ENCODE measurements at places on chromosomes 12 and 14.

DNA sequence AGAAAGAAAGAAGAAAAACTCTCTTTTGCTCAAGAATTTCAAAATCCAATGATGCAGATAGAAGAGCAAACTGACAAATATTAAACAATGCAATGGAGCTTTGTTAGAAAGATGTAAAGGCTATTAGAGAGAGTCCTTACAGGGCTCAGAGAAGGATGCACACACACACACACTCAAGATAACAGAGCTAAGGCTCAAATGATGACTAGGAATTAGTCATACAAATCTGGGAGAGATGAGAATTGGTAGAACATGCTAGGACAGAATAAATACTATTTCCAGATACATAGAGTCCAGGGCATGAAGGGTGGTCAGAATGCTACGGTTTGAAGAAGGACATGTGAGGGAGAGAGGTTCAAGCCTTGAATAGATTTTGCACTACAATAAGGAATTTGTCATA, 650.1 kb upstream of the MDGA2 start:
- no peak for DNase-seq

DNA sequence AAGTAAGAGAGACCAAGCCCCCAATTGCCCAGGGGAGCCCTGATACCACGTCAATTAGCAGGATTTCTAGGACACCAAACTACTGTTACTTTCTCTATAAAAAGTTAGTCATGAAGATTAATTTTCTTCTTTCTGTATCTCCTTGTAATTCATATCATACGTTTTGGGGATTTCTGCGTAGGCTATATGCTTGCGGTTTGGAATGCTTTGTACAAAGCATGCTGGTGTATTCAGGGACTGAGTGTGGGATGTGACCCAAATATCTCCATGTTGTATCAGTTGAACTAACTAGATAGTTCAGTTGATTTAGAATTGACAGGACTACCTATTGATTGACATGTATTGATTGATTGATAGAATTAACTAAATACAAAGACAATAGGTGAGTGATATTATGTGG, 7.7 kb downstream of the GPR33 start:
- DNase-seq: no peak

DNA sequence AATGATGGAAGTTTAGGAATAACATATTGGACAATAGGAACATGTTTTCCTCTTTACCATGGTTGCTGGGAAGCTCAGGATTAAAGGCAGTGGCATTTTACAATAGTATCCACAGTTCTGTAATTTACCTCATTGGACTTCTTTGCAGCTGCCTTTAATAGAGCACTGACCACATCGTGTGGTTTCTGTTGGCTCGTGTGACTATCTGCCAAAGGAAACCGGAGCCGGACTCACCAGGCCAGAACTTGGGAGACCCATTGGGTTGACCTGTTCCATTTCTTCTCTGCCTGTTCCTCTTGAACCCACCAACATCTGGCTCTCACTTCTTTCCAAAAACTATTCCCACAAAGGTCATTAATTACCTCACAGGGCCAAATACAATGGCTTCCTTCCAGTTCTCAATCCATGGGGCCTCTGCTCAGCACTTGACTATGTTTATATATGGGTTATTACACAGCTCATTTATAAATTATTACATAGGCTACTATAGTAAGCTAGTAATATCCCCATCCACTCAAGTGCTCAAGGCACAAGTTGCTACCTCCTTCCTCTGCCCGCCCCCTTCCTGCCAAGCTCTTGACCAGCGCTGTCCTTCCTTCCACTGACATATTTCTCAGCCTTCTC, 121.5 kb upstream of the VASH1 start:
- no peak for DNase-seq

GRCh38 chr12:62705846-62706245, 229.1 kb downstream of the PPM1H start:
- no peak for DNase-seq

Data from inflammatory macrophage (primary cell).